Ascending aorta (tissue), 2 donors: ENCODE measurements at places on chromosomes 2 and 18. TPM values are rescaled to one million over a fixed set of nuclear protein-coding genes. Genes with fewer than 3 reads are reported as not detected.
A peak's percentile ranks its signal among the peaks of the same experiment; 100 is the strongest.

The GAD1 gene
- total RNA-seq, result 0.96 TPM

The CYP27C1 gene
- total RNA-seq, result not detected

- peak; percentile 37 for DNase-seq
These were observed 56.1 kb downstream of the CIB4 start for GRCh38 chr2:26585100-26585499.

GRCh38 chr2:50651676-50652075 lies 380.3 kb downstream of the NRXN1 start:
- DNase-seq, result no peak

DNA sequence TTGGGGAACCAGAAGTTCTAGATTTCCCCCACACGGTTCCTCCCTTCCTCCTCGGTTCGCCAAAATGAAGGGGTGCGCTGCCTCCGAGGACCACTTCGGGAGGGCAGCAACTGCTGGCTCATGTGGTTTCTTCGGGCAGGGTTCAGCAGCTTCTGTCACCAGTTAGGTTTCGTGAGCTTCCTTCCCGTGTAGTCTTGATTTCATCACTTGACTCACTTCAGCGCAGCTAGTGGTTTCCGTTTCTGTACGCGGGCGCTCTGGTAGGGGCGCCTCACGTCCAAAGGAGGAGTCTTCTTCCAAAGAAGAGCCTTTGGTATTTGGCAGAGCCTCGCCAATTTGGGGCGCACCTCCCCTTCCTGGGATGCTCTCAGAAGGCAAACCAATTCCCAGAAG lies 485 bp upstream of the GALNT3 start:
- peak; percentile 63 for DNase-seq

GRCh38 chr2:170029551-170029950 lies 148.4 kb upstream of the MYO3B start:
- DNase-seq, result no peak

The PIKFYVE gene
- 12.0 TPM for total RNA-seq

The CACNB4 gene
- 3.7 TPM for total RNA-seq

GRCh38 chr2:175577368-175577970 lies 396.0 kb upstream of the ATP5MC3 start:
- DNase-seq, result no peak

DNA sequence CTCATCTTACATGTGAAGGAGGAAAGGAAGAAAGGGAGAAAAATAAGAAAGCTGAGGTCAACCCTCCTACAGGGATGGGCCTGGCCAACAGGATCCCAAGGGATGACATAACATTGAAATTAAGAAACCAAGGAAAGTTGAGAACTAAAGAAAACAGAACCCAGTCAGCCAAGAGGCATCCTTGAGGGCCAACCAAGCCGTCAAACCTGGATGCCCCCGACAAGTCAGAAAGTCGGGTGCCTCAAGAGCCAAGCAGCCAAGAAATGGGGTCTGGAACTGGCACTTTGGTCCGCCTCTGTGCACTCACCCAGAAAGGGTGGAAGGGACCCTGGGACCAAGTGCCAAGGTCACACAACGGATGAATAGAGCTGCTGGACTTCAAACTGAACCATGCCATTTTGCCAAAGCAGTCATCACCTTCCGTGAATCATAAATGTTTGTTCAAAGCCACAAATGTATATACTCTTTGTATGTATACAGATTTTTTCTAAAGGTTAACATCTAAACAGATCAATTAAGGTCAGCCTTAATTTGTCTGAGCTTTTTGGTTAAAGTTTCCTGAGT lies 27.0 kb upstream of the PTPN4 start:
- no peak for DNase-seq

- no peak for DNase-seq
These were observed 58.3 kb upstream of the TNP1 start for GRCh38 chr2:216918088-216918680.

- no peak for DNase-seq
These were observed 1239.1 kb downstream of the LRP1B start for GRCh38 chr2:140891614-140892212.

DNA sequence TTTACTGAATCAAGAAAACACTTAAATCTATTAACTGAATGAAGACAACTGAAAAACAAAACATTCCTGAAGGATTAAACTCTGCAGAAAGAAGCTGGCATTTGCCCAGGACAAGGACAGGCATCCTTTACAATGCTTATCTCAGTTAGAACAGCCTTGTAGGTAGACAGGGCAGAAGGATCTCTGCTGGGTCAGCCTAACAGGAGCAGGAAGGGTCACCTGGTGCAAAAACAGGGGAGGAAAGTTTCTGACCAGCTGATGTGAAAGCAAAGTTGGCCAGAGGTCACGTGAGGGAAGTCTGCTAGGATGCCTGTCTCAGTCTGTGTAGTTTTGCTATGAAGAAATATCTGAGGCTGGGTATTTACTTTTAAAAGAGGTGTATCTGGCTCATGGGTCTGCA lies 348.6 kb downstream of the ANAPC1 start:
- no peak for DNase-seq

GRCh38 chr2:127105656-127106456 lies 1.1 kb downstream of the BIN1 start:
- peak; percentile 68 for DNase-seq
